ENCODE measurements at places on chromosomes 1 and 21.

GRCh38 chr1:12456979-12457378, 161.0 kb downstream of the DHRS3 start:
- no peak for DNase-seq

DNA sequence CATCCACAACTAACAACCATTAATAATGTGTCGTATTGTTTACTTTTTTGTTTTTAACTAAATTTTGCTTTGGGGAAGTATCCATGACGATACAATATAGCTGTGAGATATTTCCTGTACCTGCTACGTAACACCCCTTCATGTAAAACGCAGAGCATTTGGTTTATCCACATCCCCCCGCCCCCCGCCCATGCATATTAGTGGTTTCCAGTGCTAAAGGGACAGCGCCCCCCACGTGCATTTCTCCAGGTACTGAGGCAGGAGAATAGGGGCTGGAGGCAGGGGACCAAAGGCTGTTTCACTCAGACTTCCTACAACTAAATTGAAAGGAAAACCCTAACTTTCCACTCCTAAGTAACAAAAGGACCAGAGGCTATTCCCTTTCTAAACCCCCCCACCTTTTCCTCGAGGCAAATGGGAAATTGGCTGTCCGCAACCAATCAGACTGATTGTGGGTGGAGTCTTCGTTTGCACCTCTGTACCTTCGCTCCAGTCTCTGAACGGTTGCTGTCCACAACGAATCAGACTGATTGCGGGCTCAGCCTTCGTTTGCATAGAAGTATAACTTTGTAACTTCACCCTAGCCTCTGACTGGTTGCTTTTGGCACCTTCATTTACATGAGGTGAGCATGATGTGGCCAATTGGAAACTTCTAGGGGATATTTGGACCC, 12.2 kb upstream of the RIPK4 start:
- DNase-seq: no peak

GRCh38 chr21:41501919-41502318, 6.0 kb downstream of the TMPRSS2 start:
- no peak for DNase-seq

DNA sequence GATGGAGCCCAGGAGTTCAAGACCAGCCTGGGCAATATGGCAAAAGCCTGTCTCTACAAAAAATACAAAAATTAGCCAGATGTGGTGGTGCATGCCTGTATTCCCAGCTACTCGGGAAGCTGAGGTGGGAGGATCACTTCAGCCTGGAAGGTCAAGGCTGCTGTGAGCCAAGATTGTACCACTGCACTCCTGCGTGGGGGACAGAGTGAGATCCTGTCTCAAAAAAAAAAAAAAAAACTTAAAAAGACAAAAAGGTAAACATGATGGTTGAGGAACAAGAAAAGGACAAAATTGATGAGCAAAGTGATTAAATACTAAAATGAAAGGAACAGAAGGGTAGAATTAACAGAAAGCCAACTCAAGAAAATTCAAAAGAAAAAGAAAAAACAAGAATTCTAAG, 30.6 kb downstream of the SNRPE start:
- DNase-seq: no peak

DNA sequence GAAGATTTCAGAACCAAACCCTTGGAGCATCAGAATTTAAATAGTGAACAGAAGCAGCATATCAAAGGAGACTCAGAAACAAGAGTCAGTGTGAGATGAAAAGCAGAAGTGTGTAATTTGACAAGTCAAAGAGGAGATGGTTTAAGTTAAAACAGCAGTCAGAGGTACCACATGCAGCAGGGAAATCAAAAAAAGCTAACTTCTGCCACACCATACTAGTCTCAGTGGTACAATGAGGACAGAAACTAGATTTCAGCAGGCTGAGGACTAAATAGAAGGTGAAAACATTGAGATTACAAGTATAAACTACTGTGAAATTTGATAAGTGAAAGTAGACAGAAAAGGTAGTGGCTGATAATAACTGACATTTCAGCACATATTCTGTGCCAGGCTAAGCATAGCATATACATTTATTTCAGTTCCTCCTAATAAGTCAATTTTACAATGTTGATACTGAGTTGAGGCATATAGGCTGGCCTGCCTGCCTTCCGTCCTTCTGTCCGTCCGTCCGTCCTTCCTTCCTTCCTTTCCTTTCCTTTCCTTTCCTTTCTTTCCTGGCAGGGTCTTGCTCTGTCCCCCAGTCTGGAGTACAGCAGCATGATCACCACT, 12.6 kb downstream of the SUCO start:
- no peak for DNase-seq

- DNase-seq: no peak
Observed at GRCh38 chr1:84479998-84480397, 932 bp downstream of the RPF1 start.

DNA sequence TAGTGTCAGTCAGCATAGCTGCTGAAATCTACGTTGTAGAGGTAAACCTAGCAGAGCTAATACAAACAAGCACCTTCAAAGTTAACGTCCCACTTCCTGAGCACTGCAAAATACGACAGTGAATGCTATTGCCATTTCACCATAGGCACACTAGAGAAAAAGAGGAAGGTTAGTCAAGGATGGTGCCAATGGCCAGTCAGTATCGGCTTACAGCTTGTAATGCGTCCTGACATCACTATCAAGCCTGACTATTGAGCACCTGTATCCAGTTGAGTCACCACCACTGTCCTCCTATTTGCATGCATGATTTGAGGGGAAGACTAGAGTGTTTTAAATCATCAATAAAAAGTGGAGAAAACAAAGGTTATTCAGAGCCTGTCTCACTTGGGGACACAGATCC, 34.4 kb downstream of the NUCKS1 start:
- no peak for DNase-seq

- DNase-seq: no peak
Observed at GRCh38 chr1:9087411-9088125, 18.1 kb upstream of the SLC2A5 start.

DNA sequence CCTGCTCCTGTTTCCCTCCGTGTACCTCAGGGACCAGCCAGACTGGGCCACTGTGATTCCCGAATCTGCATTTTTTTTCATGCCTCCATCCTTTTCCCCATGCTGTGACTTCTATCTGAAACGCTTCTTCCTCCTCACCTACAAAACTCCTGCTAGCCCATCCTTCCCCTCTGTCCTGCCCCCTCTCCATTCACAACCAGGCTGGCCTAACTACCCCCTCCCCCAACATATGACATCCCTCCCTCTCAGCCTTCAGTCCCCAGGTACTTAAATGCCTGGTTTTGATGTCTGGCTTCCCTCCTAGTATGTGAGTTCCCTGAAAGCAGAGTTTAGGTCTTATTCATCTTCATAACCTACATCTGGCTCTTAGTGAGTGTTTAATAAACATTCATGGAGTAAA, 82.7 kb downstream of the TAS1R2 start:
- DNase-seq: no peak

GRCh38 chr1:27755865-27756264, 17.2 kb upstream of the STX12 start:
- no peak for DNase-seq

- no peak for DNase-seq
Observed at GRCh38 chr1:83098131-83098530, 900.8 kb downstream of the TTLL7 start.

GRCh38 chr1:80349218-80349617, 1342.7 kb upstream of the ADGRL4 start:
- DNase-seq: no peak

GRCh38 chr1:10074059-10074851, 41.5 kb downstream of the UBE4B start:
- peak; percentile 78 for DNase-seq

DNA sequence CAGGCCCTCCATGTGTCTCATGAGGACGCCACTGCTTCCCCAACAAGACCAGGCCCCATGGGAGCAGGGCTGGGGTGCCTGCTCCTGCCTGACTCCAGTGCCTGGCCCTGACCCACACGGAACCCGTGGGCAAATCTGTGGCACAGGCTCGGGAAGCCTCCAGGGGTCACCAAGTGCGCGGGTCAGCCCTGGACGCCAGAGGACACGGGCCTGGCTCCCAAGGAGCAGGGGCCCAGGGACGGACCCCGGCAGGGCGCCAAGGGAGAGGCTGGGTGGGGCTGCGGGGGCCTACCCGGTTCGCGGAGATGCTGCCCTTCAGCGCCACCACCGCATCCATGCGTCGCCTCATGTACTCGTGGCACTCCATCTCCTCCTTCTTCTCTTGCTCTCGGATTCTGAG, 31.9 kb downstream of the CFAP74 start:
- no peak for DNase-seq

- no peak for DNase-seq
Observed at GRCh38 chr1:156060937-156061636, at the start of gene RAB25. Gene RAB25, plus strand, starts transcription at chr1:156061160. Its CDS starts 241 bp downstream, at chr1:156061401.

DNA sequence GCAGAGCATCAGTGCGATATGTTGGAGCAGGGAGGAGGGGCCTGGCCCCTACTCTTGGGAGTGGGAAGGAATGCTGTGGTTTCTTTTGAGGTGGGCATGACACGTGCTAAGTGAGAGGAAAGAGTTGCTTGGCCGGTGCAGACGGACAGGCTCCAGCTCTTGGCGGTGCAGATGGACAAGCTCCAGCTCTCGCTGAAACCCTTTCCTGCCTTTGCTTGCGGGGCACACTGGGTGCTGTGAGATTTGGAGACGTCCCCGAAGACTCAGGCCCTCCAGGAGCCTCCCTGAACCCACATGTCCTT, 15.9 kb downstream of the PDXK start:
- DNase-seq: no peak

- DNase-seq: no peak
Observed at GRCh38 chr1:39224295-39224829, 19.9 kb downstream of the MACF1 start.

All from activated CD8-positive, alpha-beta T cell treated with anti-CD3 and anti-CD28 coated beads, Interleukin-2, amount 10 ng/mL, durations not matched to agents 7 days and 5 days (primary cell).